Effector memory CD4-positive, alpha-beta T cell (primary cell): ENCODE measurements at places on chromosomes 3 and 15.

DNA sequence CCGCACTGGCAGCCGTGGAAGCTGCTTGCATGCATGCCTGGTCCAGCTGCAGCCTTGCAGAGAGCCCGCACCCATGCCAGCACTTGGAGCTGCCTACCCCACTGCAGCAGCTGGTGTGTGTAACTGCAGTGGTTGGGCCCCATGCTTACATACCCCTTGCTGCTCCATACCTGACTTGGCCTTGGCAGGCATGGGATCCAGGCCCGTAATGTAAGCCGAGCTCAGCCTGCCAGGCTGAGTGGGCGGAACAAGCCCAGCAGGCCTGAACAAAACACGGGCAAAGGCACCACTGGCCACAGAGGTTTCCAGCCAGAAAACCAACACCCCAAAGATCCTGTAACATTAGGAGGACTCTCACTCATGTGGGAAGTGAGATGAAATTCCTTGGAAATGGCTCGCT, 48.3 kb downstream of the SLC6A20 start:
- H3K36me3 ChIP-seq = peaks cover 39% of the 10 kb centered on the region
- DNase-seq = no peak
- no peak overlapping the region for H3K4me3 ChIP-seq
- no peak overlapping the region for H3K27ac ChIP-seq
- H3K4me1 ChIP-seq = no peaks in the 10 kb centered on the region

GRCh38 chr3:23700616-23701015, 105.1 kb upstream of the UBE2E1 start:
- H3K27me3 ChIP-seq = no peaks in the 10 kb centered on the region
- no peaks in the 10 kb centered on the region for H3K36me3 ChIP-seq
- no peak overlapping the region for H3K27ac ChIP-seq
- H3K4me1 ChIP-seq = no peaks in the 10 kb centered on the region
- no peak overlapping the region for H3K4me3 ChIP-seq

DNA sequence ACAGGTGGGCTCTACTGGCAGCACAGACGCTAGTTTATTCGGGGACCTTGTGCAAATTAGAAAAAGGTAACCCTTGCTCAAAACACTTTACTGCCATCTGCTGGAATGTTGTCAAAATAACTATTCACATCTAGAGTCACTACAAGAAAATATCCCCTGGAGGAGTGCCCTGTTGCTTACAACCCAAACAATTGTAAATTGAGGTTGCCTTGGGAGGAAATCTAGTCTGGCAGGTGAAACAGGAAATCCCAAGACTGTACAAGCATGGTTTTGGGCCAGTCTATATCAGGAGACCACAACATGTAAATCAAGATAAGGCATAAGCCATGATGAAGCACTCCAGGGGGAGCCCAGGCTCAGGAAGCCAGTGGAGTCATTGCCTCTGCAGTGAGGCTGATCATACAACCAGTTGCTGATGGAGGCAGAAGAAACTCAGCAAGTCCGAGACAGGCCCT, 136.8 kb upstream of the ACP3 start:
- H3K4me3 ChIP-seq = no peak overlapping the region
- H3K4me1 ChIP-seq = no peaks in the 10 kb centered on the region
- H3K36me3 ChIP-seq = no peaks in the 10 kb centered on the region
- no peaks in the 10 kb centered on the region for H3K27me3 ChIP-seq
- no peak overlapping the region for H3K27ac ChIP-seq

- no peaks in the 10 kb centered on the region for H3K36me3 ChIP-seq
- peaks cover 5% of the 10 kb centered on the region for H3K4me1 ChIP-seq
- no peak overlapping the region for H3K4me3 ChIP-seq
- no peak for DNase-seq
- no peaks in the 10 kb centered on the region for H3K27me3 ChIP-seq
These were observed 59.7 kb upstream of the FURIN start for GRCh38 chr15:90808517-90809235.

DNA sequence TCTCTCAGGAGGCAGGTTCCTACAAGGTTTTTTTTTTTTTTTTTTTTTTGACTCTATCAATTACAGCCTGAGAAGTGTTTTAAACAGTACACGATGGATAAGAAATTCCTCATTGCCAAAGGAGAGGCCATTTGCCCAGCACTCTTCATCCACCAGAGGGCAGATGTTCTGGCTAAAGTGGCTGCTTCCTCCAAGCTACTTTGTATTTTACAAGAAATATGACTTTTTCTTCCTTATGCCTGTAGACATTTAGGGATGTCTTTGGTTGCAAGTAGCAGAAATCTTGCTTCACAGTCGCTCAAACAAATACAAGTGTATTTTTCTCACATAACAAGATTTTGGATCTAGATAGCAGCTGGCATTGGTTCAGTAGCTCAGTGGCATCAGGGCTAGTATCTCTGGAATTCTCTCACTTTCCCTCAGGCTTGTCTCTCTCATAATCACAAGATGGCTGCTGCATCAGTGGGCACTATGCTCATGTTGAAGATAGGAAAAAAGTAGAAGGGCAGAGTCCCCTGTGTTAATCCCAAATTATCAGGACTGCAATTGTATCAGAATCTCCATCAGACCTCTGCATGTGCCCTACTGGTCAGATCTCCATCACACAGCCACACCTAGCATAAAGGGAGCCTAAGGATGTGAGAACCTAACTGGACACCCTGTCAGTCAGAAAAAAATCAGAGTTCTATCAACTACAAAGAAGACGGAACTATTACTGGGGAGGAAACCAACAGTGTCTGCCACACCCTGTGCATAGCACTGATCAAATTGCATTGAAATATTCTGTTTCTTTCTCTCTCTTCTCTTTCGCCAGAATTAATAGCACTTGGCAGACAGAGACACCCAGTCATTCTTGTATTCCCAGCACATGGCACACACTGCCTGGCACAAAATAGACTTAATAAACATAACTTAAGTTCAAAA, 138.9 kb upstream of the COL8A1 start:
- H3K4me1 ChIP-seq = no peaks in the 10 kb centered on the region
- H3K36me3 ChIP-seq = no peaks in the 10 kb centered on the region
- no peak for DNase-seq
- no peak overlapping the region for H3K4me3 ChIP-seq

- H3K27ac ChIP-seq = no peak overlapping the region
- no peak overlapping the region for H3K4me3 ChIP-seq
- H3K4me1 ChIP-seq = peaks cover 25% of the 10 kb centered on the region
- no peak for DNase-seq
- H3K27me3 ChIP-seq = no peaks in the 10 kb centered on the region
- H3K36me3 ChIP-seq = no peaks in the 10 kb centered on the region
These were observed 10.5 kb downstream of the LOXL1 start for GRCh38 chr15:73936588-73937290.

- no peaks in the 10 kb centered on the region for H3K36me3 ChIP-seq
- H3K27ac ChIP-seq = no peak overlapping the region
- H3K4me3 ChIP-seq = peak overlapping the region; percentile 54
- H3K4me1 ChIP-seq = no peaks in the 10 kb centered on the region
- peaks cover 6% of the 10 kb centered on the region for H3K27me3 ChIP-seq
- DNase-seq = no peak
These were observed 16.5 kb upstream of the LAMP3 start for GRCh38 chr3:183178833-183179549.

- no peaks in the 10 kb centered on the region for H3K4me1 ChIP-seq
- H3K36me3 ChIP-seq = peaks cover 6% of the 10 kb centered on the region
- H3K27me3 ChIP-seq = no peaks in the 10 kb centered on the region
- H3K27ac ChIP-seq = no peak overlapping the region
- no peak for DNase-seq
These were observed 80.6 kb downstream of the RAD18 start for GRCh38 chr3:8882642-8883041.

DNA sequence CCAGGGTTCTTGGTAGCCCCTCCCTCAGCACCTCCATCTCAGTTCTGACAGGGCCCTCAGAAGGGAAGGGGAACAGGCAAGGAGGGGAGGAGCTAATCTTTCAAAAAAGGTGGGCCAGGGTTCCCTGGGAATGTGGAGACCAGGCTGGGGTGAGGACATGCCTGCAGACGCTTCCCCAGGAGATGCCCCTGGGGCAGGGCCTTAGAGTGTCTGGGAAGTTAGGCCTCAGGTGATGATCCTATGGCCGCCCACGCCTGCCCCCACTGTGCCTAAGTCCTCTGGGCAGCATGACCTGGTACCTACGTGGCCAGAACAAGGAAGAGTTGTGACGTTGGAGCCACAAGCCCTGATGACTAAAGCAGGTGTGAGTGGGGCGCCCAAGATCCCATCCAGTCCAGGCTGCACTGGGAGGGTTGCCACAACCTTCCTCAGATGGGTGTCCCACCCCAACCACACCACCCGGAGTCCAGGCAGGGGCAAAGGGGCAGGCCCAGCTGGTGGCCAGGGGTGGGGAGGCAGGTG, 3.9 kb upstream of the SEMA3B start:
- peaks cover 6% of the 10 kb centered on the region for H3K4me1 ChIP-seq
- no peak overlapping the region for H3K4me3 ChIP-seq
- H3K36me3 ChIP-seq = no peaks in the 10 kb centered on the region
- DNase-seq = no peak

DNA sequence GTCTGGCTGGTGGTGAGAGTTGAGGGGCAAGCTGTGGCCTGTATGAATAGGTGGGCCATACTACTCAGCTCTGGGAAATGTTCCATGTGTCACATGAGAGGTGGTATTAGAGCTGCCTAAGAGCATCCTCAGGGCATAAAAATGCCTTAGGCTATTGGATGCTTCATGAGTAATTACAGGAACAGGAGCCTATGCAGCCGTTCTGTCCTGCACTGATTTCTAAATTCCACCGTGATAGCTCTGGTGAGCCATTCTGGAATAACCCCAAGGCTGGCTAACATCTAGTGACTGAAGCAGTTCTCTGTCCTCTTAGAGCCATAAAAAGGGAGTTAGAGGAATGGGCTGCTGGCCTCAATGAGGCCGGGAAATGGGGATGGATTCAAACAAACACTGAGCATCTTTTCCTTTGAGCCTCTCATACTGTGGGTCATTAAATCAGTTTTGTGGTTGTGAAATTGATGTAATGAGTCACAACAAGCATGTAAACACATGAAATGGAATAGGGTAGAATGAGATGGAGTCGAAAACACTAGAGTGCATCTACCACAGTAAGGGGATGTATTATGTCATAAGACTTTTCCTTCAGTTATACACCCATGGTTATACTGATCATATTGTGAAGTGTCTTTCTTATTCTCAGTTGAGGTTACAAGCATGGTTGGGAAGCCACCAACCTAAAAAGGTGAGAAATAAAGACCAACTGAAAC, 41.0 kb downstream of the DGKG start:
- no peaks in the 10 kb centered on the region for H3K4me1 ChIP-seq
- no peaks in the 10 kb centered on the region for H3K27me3 ChIP-seq
- H3K4me3 ChIP-seq = no peak overlapping the region
- no peak for DNase-seq
- no peak overlapping the region for H3K27ac ChIP-seq

DNA sequence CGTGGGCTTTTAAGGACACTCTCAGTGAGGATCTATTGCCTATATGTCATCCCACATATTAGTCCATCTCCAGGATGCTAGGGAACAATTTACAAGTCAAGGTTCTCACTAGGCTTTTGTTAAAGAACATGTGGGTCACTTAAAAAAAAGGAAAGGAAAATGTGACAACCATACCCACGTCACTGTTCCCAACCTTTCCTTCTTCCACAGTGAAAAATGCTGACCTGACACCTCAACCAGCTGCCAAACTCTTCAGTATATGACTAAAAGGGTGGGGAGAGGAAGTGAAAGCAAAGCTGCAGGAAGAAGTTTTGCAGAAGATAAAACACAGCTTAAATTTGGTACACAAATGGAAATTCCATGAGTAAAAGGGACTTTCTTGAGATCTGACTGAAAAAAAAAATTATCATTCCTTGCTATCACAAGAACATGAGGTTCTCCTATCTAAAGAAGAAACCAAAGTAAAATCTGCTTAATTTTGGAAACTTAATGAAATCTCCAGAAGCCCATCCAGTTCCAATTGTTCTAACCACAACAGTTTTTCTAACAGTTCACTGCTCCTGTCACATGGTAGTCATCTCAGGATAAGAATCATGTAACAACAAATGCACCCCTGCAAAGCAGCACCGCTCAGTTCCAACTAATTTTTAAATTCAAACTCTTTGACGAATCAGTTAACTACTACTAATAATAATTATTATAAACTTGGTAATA, 117.0 kb upstream of the TSPAN3 start:
- H3K27me3 ChIP-seq = no peaks in the 10 kb centered on the region
- H3K27ac ChIP-seq = no peak overlapping the region

- H3K4me3 ChIP-seq = no peak overlapping the region
- no peaks in the 10 kb centered on the region for H3K4me1 ChIP-seq
- DNase-seq = no peak
- H3K27me3 ChIP-seq = no peaks in the 10 kb centered on the region
These were observed 135.0 kb upstream of the CTDSPL start for GRCh38 chr3:37726525-37727290.

- H3K27ac ChIP-seq = no peak overlapping the region
- no peaks in the 10 kb centered on the region for H3K36me3 ChIP-seq
- no peak overlapping the region for H3K4me3 ChIP-seq
- H3K27me3 ChIP-seq = no peaks in the 10 kb centered on the region
- no peak for DNase-seq
These were observed 37.0 kb upstream of the CDCP1 start for GRCh38 chr3:45182915-45183871.

- H3K27me3 ChIP-seq = no peaks in the 10 kb centered on the region
- H3K4me1 ChIP-seq = no peaks in the 10 kb centered on the region
- no peak overlapping the region for H3K4me3 ChIP-seq
- no peak for DNase-seq
These were observed 19.9 kb downstream of the UBR1 start for GRCh38 chr15:43085921-43086320.

DNA sequence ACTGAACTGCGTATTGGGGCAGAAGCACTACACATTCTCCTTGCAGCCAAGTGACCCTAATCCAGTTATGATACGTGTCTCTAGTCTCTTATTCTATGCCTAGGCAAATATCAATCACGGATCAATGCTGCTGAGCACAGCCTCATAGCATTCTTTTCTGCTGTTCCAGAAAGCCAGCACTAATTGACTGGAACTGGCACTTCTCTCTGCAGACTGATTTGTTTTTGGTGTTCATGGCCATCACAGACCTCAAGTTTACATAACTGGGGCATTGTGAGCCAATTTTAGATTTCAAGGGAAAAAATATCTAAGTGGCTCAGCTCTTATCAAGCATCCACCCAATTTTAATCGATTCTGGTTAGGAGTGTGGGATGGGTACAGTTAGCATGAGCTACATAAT, 37.9 kb downstream of the GLDN start:
- H3K4me3 ChIP-seq = no peak overlapping the region
- no peaks in the 10 kb centered on the region for H3K4me1 ChIP-seq
- DNase-seq = no peak
- no peak overlapping the region for H3K27ac ChIP-seq
- H3K36me3 ChIP-seq = no peaks in the 10 kb centered on the region
- H3K27me3 ChIP-seq = peaks cover 2% of the 10 kb centered on the region
